Activated T-helper 2 cell treated with anti-CD3 and anti-CD28 coated beads, Interferon-gamma antibody, Interleukin-2, Interleukin-4, amounts not matched to agents 10 μg/mL and 5 μg/mL and 100 μg/mL, durations not matched to agents 14 hours and 24 hours and 36 hours (primary cell): ENCODE measurements at places on chromosomes 5 and 9. TPM values are rescaled to one million over a fixed set of nuclear protein-coding genes. Genes with fewer than 3 reads are reported as not detected.

Gene C5orf58
- not detected in 2 replicates for total RNA-seq

Gene NKD2
- total RNA-seq, result 14.4 TPM in 2 replicates

Gene ARHGEF37
- 1.1 and 1.6 TPM in 2 replicates for total RNA-seq

Gene GABRG2
- 1.0 TPM in 1 of 2 replicates, not detected in the other for total RNA-seq

Gene BTNL8
- total RNA-seq, result 0.18 and 0.25 TPM in 2 replicates

Gene CCDC152
- 5.5 and 6.0 TPM in 2 replicates for total RNA-seq

Gene SOWAHA
- 0.28 and 0.32 TPM in 2 replicates for total RNA-seq

Gene NUTM2F
- not detected in 2 replicates for total RNA-seq

Gene DMRT3
- total RNA-seq, result not detected in 2 replicates

Gene AKNA
- total RNA-seq, result 152 TPM in 2 replicates

Gene PCDHGA11
- 0.21 and 0.39 TPM in 2 replicates for total RNA-seq

Gene SOX30
- 0.11 TPM in 2 replicates for total RNA-seq

Gene NR5A1
- not detected in 2 replicates for total RNA-seq

Gene MOB3B
- total RNA-seq, result 0.94 and 1.3 TPM in 2 replicates

Gene ADCY2
- total RNA-seq, result not detected in 2 replicates

Gene FGF1
- total RNA-seq, result not detected in 2 replicates

Gene DIPK1B
- 3.1 and 3.4 TPM in 2 replicates for total RNA-seq

Gene ARHGEF39
- total RNA-seq, result 11.1 and 12.3 TPM in 2 replicates

Gene IPPK
- total RNA-seq, result 11.5 and 14.8 TPM in 2 replicates
